ENCODE measurements at places on chromosomes 3 and 15.

DNA sequence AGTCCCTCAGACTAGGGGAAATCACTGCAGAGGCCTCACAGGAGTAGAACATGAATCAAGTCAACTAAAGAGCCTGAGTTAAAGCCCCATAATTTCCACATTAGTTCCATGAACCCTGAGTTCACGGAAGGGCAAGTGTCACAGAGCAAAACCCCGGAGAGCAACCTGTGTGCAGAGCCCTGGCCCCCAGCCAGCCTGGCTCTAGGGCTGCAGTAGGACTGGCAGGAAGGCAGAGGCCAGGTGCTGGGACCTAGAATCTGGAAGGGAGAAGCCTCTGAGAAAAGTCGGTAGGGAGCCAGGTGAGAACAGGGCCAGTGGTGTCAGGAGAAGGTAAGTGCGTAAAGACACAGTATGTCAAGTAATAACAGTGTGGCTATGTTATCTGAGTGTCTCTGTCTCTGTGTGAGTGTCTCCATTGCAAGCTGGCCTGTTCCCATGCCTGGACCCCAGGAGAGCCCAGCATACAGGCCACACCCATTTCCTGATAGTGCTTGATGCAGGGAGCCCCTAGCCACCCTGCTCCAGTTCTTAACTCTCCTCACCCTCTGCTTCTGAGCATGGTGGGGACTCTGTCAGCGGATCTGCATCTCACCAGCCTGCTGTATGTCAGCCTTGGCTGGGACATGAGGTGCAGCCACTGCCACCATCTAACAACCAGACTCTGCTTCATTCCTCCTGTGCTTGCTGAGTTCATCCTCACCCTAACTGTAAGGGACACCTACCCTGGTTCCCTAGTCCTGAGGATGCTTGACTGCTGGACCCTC is 11.3 kb upstream of the MANF start:
- DNase-seq = no peak

DNA sequence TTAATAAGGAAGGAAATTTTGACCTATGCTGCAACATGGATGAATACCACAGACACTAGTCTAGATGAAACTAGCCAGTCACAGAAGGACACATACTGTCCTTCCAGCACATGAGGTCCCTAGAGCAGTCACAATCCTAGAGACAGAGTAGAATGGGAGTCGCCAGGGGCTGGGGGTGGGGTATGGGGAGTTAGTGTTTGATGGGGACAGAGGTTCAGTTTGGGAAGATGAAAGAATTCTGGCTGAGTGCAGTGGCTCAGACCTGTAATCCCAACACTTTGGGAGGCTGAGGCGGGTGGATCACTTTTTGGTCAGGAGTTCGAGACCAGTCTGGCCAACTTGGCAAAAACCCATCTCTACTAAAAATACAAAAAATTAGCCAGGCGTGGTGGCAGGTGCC is 99.2 kb downstream of the TPRA1 start:
- no peak for DNase-seq

DNA sequence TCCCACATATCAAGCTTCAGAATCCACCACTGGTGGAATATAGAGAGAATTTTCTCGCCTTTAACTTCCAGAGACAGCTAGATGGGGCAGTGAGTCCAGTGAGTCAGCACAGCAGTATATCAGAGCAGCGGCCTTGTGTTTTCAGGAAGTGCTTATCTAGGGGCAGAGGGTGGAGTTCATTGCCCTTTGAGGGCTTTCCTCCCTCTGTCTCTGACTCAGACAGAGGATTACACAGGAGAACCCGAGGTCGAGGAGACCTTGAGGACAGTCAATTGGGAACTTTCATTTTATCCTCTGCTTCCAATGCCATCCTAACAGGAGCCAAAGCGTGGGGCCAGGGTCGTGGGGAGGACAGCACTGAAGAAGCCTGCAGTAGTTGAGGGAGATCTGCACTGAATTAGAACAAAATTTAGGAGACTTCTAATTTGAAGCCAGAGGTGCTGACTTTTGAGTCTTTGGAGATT is 109.6 kb upstream of the UMPS start:
- DNase-seq = no peak

DNA sequence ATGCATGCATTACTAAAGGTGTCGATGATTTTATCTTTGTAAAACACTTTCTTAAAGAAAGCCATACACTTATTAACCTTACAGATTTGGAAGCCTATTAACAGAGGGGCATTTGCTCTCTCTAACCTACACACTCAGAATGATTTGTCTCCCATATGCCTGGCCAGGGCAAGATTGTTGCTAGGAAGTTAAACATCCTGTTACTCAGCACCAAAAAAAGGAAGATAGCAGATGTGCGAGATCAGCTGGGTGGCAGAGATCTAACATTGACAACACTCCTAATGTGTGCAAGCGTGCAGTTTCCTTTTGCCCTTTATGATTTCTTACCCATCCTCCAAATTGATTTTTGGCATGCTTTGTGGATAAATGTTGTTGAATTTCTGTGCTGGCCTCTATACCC is 73.9 kb upstream of the TMEM108 start:
- DNase-seq = no peak

DNA sequence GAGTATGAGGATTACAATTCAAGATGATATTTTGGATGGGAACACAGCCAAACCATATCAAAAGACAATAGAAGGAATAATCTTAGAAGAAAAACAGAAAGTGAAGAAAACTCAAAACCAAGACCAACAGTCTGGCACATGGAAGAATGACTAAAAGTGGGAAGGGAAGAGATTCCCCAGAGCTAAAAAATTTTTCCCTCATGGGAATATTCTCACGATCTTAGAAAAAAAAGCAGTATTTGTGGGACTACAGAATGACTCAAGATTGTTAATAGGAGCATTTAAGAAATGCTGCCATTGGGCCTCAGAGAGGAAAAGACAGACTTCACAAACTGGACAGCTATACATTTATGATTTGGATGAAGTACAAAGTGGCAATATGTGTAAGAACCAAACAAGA is 18.3 kb downstream of the OSTN start:
- no peak for DNase-seq

All from NCI-H1930 (cell line).